ENCODE measurements at places on chromosomes 7 and 10. TPM values are rescaled to one million over a fixed set of nuclear protein-coding genes. Genes with fewer than 3 reads are reported as not detected.

SYPL1 gene
- 71.3 TPM for total RNA-seq

LDB3 gene
- total RNA-seq: 0.98 TPM

MYOF gene
- 109 TPM for total RNA-seq

TMEM196 gene
- not detected for total RNA-seq

DNA sequence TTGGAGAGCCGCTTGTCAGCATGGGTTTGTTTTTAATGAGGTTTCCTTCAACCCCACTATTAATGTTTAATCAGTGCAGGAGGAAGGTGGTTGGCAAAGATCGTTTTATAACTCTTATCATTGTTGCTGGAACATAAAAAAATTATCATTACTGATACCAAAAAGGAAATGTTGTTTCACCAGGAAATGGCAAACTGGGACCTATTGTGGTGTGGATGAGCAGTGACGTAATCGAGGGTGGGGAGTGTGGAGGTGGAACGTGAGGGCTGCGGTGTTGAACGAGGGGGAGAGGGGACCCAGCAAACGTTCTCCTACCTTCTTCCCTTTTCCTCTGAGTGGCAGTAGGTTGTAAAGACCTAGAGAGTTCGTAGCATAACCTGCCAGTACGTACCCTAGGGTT is 71.9 kb upstream of the TOMM7 start:
- H3K27ac ChIP-seq: no peak overlapping the region
- H3K27me3 ChIP-seq: no peaks in the 10 kb centered on the region
- no peaks in the 10 kb centered on the region for H3K4me1 ChIP-seq
- H3K36me3 ChIP-seq: no peaks in the 10 kb centered on the region

- H3K4me3 ChIP-seq: no peak overlapping the region
- no peaks in the 10 kb centered on the region for H3K27me3 ChIP-seq
- no peak overlapping the region for H3K27ac ChIP-seq
- H3K4me1 ChIP-seq: peaks cover 3% of the 10 kb centered on the region
- H3K36me3 ChIP-seq: no peaks in the 10 kb centered on the region
Observed at GRCh38 chr7:114102996-114103395, 184.2 kb upstream of the PPP1R3A start.

GRCh38 chr7:95322396-95322795 is 1.9 kb downstream of the PON1 start:
- no peaks in the 10 kb centered on the region for H3K4me1 ChIP-seq
- DNase-seq: no peak

DNA sequence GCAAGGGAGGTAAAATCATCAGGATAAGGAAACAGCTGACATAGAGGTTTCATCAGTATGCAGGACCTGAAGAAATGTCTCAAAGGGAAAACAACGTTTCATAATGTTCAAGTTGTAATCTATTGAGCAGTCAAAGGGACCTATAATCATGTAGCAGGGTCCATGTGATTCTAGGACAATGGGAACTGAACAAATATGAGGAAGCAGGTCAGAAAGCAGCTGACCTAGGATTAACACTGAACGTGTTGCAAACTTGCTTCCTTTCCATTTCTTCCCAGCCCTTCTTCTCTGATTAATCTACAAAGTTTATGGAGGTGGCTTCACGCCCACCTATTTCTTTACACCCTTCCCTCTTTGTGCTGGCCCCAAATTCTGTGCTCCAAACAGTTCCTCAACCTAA is 256.9 kb upstream of the AKR1E2 start:
- H3K27ac ChIP-seq: no peak overlapping the region
- no peaks in the 10 kb centered on the region for H3K36me3 ChIP-seq
- no peak overlapping the region for H3K4me3 ChIP-seq
- H3K4me1 ChIP-seq: no peaks in the 10 kb centered on the region

DNA sequence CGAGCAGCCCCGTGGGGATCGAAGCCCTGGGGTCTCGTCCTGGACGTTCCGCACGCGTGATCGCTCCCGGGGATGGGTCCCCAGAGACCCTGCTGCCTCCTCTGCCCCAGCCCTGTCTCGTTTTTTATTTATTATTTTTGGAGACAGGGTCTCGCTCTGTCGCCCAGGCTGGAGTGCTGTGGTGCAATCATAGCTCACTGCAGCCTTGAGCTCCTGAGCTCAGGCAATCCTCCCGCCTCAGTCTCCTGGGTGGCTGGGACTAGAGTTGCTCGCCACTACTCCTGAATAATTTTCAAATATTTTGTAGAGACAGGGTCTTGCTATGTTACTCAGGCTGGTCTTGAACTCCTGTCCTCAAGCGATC is 319 bp upstream of the STX1A start:
- H3K27me3 ChIP-seq: no peaks in the 10 kb centered on the region
- H3K4me3 ChIP-seq: peak overlapping the region; percentile 88
- no peak for DNase-seq
- peaks cover 31% of the 10 kb centered on the region for H3K4me1 ChIP-seq
- no peaks in the 10 kb centered on the region for H3K36me3 ChIP-seq
